Caudate nucleus (tissue), 63 donors: ENCODE measurements at places on chromosomes 5 and 9.

GRCh38 chr9:111803924-111804323 is 9.2 kb upstream of the SHOC1 start:
- DNase-seq, result no peak

DNA sequence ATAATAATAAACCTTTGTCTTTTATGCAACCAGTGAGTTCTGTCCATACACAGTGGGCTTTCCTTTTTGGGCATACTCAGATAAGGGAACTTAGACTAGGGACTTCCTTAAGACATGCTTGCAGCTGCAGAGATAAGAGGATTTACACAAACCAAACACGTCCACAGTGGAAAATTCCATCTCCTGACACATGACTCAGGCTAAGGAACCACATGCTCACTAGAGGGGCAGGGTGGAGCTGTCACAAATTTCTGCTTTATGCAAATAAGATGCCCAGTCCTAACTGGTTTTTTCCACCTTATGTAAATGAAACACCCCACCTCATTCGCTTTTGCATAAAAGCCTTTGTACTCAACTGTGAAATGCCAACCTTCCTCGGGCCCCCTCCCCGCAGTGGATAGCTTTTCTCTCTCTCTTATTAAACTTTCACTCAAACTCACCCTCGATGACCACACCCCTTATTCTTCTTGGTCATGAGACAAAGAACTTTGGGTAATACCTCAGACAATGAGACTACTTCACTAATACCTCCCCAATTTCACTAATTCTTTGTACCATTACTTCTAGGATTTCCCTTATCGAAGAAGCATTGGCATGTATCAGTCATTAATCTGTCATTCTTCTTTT is 170.3 kb upstream of the FTMT start:
- DNase-seq, result no peak

- DNase-seq, result no peak
These were observed 50.0 kb upstream of the PPARGC1B start for GRCh38 chr5:149679876-149680809.

DNA sequence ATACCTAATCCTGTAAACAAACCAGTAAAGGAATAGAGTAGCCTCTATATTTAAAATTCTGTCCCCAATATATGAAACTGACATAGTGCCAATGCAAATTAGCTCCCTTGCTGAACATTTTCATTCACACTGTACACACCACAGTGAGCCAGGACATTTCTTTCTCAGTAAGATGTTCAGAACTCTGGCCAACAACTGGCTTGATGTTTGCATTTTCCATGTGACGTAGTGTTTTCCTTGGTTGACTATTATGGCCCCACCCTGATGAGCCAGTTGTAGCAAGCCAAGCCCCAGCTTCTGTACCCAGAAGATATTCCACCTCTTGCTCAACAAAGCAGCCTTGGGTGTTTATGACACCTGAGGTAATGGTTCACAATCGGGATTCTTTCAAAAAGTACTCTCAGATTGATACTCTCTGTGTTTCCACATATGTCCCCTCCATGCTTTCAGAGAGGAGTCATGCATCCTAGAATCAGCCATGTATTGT is 17.7 kb upstream of the ANXA1 start:
- DNase-seq, result no peak
